ENCODE measurements at places on chromosomes 3 and 15.

GRCh38 chr15:29465196-29465595 lies 195.6 kb upstream of the NSMCE3 start:
- no peak for DNase-seq
- no peak overlapping the region for H3K27ac ChIP-seq
- H3K4me1 ChIP-seq: no peaks in the 10 kb centered on the region
- no peak overlapping the region for H3K4me3 ChIP-seq
- peaks cover 7% of the 10 kb centered on the region for H3K36me3 ChIP-seq
- peaks cover 3% of the 10 kb centered on the region for H3K27me3 ChIP-seq

DNA sequence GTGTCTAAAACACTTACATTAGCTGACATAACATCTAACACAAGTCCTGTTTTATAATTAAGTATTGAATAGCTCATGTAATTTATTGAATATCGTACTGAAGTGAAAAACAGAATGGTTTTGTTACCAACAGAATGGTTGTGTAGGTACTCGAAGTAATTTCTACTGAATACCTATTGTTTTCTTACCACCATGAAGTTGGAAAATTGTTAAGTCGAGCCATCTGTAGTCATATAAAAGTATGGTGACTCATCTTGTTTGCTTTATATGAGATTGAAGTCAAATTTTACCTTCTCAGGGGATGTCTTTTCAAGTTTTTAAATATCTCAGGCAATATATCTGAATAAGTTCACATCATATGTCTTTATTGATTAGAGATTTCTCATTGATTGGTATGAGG lies 37.6 kb downstream of the PIAS1 start:
- no peaks in the 10 kb centered on the region for H3K27me3 ChIP-seq
- peaks cover 26% of the 10 kb centered on the region for H3K4me1 ChIP-seq
- peaks cover 14% of the 10 kb centered on the region for H3K36me3 ChIP-seq
- H3K27ac ChIP-seq: no peak overlapping the region
- no peak overlapping the region for H3K4me3 ChIP-seq
- no peak for DNase-seq

DNA sequence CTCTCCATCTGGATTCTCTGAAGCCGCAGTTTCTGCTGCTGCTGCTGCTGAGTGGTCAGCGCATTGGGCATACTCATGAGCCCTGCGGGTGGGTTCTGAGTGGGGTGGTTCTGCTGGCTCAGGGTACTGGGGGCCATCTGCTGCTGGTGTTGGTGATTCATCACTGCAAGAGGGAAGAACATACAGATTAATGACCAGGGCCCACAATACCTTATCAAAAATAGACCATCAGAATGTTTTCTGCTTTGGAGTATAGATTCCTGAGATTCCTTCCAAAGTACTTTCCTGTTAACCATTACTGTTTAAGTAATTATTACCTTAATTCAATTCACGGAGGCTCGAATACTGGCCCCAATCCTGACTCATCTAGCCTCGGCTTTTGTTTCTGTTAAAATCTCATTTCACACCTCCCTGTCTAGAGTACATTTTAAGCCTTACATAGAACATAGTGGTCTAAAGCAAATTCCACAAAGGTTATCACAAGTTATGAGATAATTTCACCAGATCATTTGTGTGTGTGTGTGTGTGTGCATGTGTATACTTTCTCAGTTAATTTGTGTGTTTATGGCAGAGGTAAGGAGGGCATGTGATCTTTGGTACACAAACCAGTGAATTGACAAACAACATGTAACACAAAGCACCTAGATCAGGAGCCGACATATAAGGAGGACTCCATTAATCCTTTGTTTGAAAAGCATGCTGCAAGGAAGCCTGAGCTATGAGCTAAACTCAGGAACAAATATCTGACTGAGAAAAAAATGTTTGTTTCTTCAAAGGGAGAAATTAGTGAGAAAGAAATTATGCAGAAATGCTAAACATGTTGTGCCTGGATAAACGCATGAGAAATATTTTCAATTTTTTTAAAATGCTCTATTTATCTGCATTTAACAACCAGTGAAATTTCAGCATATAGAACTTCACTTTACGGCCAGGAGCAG lies 68.1 kb downstream of the TM4SF4 start:
- H3K27me3 ChIP-seq: no peaks in the 10 kb centered on the region
- H3K27ac ChIP-seq: no peak overlapping the region
- no peaks in the 10 kb centered on the region for H3K36me3 ChIP-seq
- no peak for DNase-seq

DNA sequence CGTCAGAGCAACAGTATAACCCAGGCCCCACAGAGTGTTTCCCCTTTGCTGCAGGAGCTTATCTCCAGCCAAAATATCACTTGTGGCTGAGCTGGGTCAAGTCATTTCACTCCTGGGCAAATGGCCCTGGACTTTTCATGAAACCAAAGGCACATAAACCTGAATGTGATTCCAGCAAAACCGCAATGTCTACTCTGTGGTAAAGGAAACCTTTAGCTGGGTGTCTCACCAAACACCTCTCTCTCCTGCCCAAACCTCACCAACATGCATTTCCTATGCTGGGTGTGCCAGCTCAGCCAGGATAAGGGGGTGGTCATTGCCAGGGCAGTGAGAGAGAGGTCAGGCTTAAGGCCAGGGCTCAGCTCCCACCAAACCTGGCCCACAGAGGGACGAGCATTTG lies 67.4 kb downstream of the GTPBP8 start:
- H3K27me3 ChIP-seq: no peaks in the 10 kb centered on the region
- H3K36me3 ChIP-seq: peaks cover 18% of the 10 kb centered on the region
- H3K27ac ChIP-seq: no peak overlapping the region
- H3K4me1 ChIP-seq: no peaks in the 10 kb centered on the region
- H3K4me3 ChIP-seq: no peak overlapping the region

- peaks cover 18% of the 10 kb centered on the region for H3K36me3 ChIP-seq
- DNase-seq: no peak
- no peak overlapping the region for H3K4me3 ChIP-seq
- peaks cover 18% of the 10 kb centered on the region for H3K4me1 ChIP-seq
- no peak overlapping the region for H3K27ac ChIP-seq
Measured at GRCh38 chr3:114569186-114569585, 275.4 kb downstream of the TIGIT start.

DNA sequence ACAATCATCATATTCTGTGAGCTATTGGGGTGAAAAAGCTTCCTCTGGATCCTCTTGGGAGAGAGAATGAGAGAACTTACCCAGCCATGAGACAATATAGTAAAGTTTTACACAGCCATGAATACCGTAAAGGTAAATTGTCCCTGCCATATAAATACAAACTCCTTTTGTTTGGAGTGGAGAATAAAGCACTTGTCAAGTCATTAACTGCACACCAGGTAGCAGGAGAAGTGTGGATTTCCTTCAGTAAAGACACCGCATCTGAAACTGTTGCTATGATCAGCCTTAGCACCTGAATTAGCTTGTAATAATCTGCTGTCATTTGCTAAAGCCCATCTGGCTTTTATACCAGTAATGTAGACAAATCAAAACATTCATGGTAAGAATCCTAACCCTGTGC lies 336.6 kb upstream of the SLCO3A1 start:
- H3K27me3 ChIP-seq: no peaks in the 10 kb centered on the region
- no peak overlapping the region for H3K27ac ChIP-seq
- no peaks in the 10 kb centered on the region for H3K36me3 ChIP-seq
- no peak overlapping the region for H3K4me3 ChIP-seq
- DNase-seq: no peak

GRCh38 chr3:38046027-38046426 lies 7.0 kb downstream of the DLEC1 start:
- no peak overlapping the region for H3K27ac ChIP-seq
- H3K36me3 ChIP-seq: no peaks in the 10 kb centered on the region
- H3K4me1 ChIP-seq: no peaks in the 10 kb centered on the region
- no peak overlapping the region for H3K4me3 ChIP-seq
- DNase-seq: no peak

GRCh38 chr15:61057376-61057775 lies 171.7 kb downstream of the RORA start:
- peaks cover 20% of the 10 kb centered on the region for H3K27me3 ChIP-seq
- H3K27ac ChIP-seq: no peak overlapping the region
- no peak for DNase-seq
- no peaks in the 10 kb centered on the region for H3K36me3 ChIP-seq

DNA sequence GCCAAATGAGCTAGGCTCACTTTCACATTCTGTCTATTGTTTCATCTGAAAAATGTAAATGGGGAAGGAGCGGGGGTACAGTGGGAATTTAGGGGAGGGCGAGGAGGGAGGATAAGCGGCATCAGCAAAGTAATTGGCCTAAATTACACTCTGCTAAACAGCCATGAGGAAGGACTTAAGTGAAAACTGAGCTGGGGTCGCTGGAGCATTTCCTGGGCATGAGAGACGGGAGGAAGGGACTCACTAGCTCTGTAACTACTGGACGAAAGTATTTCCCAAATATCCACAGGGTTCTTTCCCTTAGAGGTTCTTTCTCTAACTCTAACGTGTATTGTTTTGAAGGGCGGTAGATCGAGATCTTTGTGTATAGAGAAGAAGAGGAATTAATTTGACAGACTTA lies 418.0 kb downstream of the SOX2 start:
- DNase-seq: no peak
- H3K27me3 ChIP-seq: no peaks in the 10 kb centered on the region
- no peak overlapping the region for H3K4me3 ChIP-seq
- H3K4me1 ChIP-seq: no peaks in the 10 kb centered on the region
- H3K27ac ChIP-seq: no peak overlapping the region
- no peaks in the 10 kb centered on the region for H3K36me3 ChIP-seq

GRCh38 chr3:119548341-119548740 lies 11.1 kb downstream of the CD80 start:
- H3K27me3 ChIP-seq: no peaks in the 10 kb centered on the region
- H3K4me3 ChIP-seq: no peak overlapping the region
- no peak for DNase-seq
- H3K4me1 ChIP-seq: peaks cover 5% of the 10 kb centered on the region

DNA sequence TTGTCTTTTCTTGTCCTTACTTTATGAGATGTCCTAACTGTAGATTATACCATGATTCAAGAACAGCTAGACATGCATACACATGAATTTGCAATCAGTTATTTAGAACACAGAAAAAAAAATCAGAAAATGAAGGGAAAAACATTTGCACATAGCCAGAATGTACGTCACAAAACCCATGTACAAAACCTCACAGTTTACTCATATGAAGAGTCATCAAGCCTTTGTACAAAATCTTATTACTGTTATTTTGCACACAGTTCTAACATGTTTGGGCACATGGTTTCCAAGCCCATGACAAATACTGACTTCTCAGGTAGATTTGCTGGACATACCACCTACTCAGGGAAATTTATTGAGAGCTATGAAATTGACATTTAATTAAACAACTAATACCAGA lies 48.2 kb downstream of the MAP3K13 start:
- H3K36me3 ChIP-seq: no peaks in the 10 kb centered on the region
- H3K27ac ChIP-seq: no peak overlapping the region
- no peak for DNase-seq
- H3K4me3 ChIP-seq: no peak overlapping the region
- H3K4me1 ChIP-seq: no peaks in the 10 kb centered on the region

- H3K27ac ChIP-seq: no peak overlapping the region
- no peaks in the 10 kb centered on the region for H3K4me1 ChIP-seq
- no peak overlapping the region for H3K4me3 ChIP-seq
- no peak for DNase-seq
Measured at GRCh38 chr3:158950178-158950901, 148.5 kb downstream of the MFSD1 start.

DNA sequence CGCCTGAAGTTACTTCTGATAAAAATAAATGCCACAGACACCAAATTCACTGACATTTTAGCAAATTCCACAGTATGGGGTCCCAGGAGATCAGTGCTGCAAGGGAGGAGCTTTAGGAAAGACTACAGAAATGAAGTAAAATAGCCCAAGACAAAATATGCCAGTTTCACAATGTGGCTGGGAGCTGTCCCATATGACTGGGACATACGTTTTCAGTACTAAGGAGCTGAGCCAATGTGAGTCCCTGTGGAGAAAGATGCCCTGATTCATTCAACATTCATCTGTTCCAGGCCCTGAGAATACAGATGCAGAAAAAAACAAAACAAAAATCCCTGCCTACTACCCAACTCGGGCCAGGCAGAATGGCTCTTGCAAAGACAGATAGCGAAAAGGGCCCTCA lies 63.4 kb upstream of the FAM174B start:
- peaks cover 22% of the 10 kb centered on the region for H3K27me3 ChIP-seq
- no peak for DNase-seq
- no peaks in the 10 kb centered on the region for H3K36me3 ChIP-seq
- no peak overlapping the region for H3K27ac ChIP-seq

DNA sequence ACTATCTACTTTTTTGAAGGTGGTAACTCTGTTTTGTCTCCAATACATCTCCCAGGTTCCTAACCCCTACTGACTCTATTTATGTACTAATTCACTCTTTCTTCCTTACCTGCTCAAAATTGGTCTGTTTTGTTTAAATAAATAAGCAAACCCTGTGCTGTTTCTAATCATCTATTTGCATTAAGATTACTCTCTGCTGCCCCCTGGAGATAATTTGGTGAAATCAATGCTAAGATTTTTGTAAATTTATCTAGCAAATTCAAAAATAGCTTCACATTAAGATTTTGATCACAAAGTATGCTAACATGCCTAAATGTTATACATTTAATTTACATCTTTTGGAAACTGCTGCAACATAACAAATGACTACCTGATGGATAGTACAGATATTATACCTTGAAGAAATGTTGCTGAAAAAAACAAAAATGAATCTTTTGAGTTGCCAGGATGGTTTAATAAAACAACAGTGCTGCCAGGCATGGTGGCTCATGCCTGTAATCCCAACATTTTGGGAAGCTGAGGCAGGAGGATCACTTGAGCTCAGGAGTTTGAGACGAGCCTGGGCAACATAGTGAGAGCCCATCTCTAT lies 4.4 kb upstream of the CD200R1 start:
- H3K4me1 ChIP-seq: peaks cover 63% of the 10 kb centered on the region
- H3K27ac ChIP-seq: peak overlapping the region; percentile 35

GRCh38 chr3:27209617-27210264 lies 159.4 kb downstream of the NEK10 start:
- H3K27me3 ChIP-seq: no peaks in the 10 kb centered on the region
- H3K4me1 ChIP-seq: no peaks in the 10 kb centered on the region
- no peak for DNase-seq

DNA sequence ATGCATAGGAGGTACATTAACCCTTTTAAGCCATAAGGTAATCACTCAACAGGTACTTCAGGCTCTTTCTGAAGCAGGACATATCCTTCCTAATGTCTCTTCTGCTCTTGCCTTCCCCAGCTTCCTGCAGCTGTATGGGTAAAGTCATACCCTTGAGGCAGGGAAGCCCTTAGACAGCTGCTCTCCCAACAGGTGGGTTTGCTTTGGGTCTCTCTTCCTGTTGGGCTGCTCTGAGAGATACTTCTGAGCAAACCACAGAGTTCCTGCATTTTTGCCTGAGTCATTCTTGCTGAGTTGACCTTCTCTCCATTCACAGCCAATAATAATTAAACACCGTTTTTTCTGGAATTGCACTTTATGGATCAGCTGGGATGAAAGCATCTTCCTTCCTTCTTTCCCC lies 2.0 kb upstream of the TRAT1 start:
- H3K36me3 ChIP-seq: no peaks in the 10 kb centered on the region
- no peak overlapping the region for H3K4me3 ChIP-seq
- H3K27ac ChIP-seq: no peak overlapping the region

- peaks cover 31% of the 10 kb centered on the region for H3K36me3 ChIP-seq
- H3K27ac ChIP-seq: no peak overlapping the region
- DNase-seq: no peak
- no peak overlapping the region for H3K4me3 ChIP-seq
Measured at GRCh38 chr3:13370609-13371008, 49.5 kb downstream of the NUP210 start.

Measured in naive B cell (primary cell).